ENCODE measurements at places on chromosomes 4 and X.

- peak; percentile 73 for DNase-seq
Measured at GRCh38 chr4:176778063-176778462, 14.7 kb downstream of the VEGFC start.

GRCh38 chrX:39336671-39337311, 535.5 kb downstream of the MID1IP1 start:
- DNase-seq: no peak

DNA sequence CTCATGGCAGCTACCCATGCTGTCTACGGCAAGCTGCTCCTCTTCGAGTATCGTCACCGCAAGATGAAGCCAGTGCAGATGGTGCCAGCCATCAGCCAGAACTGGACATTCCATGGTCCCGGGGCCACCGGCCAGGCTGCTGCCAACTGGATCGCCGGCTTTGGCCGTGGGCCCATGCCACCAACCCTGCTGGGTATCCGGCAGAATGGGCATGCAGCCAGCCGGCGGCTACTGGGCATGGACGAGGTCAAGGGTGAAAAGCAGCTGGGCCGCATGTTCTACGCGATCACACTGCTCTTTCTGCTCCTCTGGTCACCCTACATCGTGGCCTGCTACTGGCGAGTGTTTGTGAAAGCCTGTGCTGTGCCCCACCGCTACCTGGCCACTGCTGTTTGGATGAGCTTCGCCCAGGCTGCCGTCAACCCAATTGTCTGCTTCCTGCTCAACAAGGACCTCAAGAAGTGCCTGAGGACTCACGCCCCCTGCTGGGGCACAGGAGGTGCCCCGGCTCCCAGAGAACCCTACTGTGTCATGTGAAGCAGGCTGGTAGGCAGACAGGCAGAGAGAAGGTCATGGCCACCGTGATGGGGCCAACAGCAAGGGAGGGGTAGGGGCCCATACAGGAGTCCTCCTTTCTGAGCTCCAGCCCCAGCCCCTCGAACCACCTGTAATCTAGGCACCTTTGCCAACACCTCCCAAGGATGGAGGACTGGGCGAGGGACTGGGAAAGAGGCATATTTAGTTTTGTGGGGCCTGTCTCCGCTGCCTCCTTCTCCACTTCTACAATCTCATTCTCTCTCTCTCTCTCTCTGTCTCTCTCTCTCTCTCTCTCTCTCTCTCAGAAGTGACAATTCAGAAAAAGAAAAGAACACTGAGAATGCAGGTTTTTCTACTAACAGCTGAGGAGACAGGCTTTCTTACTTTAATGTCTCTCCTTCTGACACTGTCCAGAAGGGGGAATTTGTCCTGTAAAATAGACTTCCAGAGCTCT, 4.7 kb upstream of the TSPYL2 start:
- DNase-seq: no peak

GRCh38 chr4:174444390-174444789, 77.9 kb downstream of the HPGD start:
- DNase-seq: no peak

DNA sequence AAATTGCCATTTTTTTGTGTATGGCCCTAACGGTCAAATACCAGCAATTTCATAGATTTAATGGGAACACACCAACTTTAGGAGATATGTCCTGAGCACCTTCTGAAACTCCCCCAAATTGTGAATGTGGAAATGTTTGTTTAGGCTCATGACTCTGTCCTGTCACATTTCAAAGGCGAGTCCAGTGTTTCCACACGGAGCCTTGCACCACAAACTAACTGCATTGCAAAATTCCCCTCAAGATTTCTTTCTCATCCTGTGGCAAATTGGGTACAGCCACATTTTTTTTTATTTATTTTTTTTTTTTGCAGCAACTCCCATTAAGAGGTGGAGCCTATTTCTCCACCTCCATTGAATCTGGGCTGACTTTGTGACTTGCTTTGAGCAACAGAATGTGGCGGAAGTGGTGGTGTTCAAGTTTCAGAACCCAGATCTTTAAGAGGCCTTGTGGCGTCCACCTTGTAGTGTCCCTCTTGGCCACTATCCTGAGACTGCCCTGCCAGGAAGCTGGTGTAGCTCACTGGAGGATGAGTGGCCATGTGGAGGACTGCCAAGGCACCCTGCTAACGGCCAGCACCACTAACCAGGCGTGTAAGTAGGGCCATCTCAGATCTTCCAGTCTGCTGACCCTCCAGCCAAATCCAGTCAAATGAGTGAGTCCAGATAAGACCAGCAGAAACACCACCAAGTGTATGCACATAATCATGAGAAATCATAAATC, 172.4 kb upstream of the SCML1 start:
- peak; percentile 44 for DNase-seq

DNA sequence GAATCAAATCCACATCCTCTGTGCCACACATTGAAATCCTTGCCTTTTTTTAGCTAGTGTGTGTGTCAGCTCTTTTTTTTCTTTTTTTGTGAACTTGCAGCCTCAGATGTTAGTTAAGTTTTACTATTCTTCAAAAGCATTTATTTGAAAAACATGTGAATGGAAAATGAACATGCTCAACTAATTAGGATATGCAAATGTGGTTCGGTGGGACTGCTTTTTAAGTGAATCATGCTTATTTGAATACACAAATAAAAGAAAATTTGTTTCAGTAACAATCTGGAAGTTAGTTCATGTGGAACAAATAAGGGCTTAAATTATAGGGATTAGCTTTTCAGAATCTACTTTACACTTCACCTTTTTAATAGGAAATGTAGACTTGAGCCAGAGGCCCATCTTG, 751.5 kb upstream of the FAM241A start:
- no peak for DNase-seq

DNA sequence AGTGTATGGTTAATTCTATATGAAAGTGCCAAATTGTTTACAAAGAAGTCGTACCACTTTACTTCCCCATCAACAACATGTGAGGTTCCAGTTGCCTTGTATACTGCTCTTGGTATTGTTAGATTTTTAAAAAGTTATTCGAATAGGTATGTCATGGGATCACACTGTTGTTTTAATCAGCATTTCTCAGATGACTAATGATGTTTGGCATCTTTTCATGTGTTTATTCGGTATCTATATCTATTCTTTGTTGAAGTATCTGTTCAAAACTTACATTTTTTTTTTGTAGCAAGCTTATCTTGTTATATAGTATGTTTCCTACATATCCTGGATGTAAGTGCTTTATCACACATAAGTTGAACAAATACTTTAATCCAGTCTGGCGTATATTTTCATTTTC, 99.4 kb upstream of the MAB21L2 start:
- no peak for DNase-seq

DNA sequence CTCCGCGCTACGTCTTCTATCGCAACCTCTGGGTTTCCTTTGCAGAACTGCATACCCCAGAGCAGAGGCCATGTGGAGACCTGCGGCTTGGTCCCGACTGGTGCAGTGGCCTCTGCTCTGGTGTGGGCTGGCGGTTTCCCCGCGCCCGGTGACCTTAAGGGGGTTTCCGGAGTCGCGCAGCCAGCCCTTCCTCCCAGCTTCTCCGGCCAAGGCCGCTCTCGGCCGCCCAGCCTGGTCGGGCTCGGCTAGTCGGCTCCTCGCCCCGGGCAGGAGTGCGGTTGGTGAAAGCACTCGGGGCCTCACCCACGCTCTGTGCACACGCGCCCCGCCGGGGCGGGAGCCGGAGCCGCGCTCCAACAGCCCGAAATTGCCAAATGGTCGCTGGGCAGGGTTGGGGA, 84.9 kb downstream of the BCOR start:
- peak; percentile 69 for DNase-seq

GRCh38 chrX:42973321-42973720, 195.4 kb upstream of the PPP1R2C start:
- no peak for DNase-seq

DNA sequence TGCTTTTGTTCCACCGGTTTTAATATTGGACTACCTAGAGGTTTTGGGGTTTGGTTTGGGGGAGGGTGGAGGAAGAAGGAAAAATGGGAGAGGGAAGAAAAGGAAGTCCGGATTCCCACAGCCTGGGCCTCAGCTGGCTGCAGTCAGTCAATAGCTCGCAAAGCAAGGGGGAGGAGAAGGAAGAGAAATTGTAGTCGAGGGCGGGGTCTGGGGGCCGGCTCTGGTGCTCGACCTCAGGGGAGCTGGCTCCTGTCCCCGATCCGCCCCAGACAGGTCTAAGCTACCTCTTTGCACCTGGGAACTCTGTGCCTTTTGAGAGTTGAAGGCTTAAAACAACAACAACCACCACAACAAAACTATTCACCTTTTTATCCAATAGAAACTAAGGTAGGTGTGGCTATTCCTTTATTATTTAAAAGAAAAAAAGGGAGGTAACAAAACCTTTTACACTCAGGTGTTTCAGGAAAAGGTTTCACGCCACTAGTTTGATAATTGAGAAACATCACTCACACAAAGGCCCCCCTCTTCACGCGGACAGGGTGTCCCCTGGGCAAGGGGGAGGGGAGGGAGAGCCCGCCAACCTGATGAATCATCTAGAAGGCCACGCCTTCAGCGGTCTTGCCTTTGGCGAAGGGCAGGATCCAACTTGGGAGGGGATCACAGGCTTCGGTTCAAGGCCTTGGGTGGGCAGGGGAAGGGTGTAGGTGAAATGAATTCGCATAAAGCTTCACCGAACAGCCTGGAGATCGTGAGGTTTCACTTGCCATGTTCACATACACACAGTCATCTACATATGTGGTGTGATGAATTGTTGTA, 1.6 kb upstream of the LNX1 start:
- no peak for DNase-seq

- no peak for DNase-seq
Measured at GRCh38 chr4:5292101-5292500, 240.8 kb downstream of the STK32B start.

- no peak for DNase-seq
Measured at GRCh38 chrX:30181353-30181752, 34.0 kb upstream of the MAGEB2 start.
